ENCODE measurements at places on chromosomes 5 and 9.

DNA sequence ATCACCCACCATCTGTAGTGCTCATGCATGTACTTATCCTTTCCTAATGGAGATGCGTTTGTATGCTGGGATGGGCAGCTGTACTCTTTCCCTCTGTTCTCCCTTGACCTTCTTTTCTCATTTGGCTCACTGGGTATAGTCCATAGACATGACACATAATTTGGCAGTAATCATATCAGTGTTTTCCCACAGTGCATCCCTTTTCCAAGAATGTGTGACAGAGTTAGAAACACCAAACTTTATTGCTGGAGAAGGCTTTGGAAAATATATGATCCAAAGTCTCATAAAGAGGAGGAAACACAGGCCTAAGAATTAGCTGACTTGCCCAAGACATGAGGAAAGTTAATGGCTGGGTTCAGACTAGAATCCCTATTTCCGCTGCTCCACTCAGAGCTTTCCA lies 1233.4 kb upstream of the DMAC1 start:
- DNase-seq = no peak

DNA sequence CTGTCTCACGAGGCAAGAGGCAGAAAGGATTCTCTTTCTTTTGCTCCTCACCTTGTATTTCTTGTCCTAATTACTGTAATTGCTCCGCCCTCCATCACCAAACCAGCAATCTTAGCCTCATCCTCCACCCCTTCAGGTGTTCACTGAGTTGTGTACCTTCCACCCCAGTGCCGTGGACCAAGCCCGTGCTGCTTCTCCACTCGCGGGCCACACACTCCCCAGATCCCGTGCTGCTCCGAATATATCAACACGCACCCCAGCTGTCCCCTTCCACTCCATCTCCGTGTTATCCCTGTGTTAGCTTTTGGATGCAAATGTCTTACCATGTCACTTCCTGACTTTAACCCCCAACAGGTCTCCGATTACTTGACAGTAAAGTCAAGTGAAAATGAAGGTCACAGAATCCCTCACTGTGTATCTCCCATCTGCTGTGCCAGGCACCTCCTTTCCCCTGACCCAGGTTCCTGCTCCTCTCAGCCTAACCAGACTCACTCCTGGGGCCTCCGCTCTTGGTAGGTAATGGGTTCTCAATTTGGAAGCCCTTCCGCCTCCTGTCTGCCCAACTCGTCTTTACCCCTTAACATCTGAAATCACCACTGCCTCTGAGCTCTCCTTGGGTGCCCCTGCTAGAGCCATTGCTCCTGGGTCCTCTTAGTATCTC lies 320.2 kb downstream of the MED10 start:
- no peak for DNase-seq

GRCh38 chr9:130927995-130928900 lies 10.8 kb downstream of the FIBCD1 start:
- no peak for DNase-seq

GRCh38 chr9:4686112-4686511 lies 6.7 kb downstream of the CDC37L1 start:
- no peak for DNase-seq

GRCh38 chr5:117039035-117039434 lies 464.4 kb upstream of the SEMA6A start:
- DNase-seq = no peak

DNA sequence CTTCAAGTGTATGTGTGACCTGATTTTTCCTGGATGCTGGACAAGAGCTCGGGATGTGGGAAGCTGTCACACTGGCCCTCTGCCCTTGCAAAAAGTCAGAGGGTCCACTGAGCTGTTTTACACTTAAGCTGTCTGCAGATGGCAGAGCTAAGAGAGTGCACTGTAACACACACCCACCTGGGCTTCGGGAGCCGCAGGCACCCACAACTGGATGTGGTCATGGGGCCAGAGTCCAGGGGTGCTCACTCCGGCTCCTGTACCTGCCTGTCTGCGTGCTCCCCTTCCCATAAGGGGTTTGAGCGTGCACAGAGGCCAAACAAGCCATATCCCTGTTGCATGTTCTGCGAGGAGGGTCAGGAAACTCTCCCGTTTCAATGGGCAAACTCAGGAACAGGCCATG lies 82.5 kb downstream of the LRRC70 start:
- DNase-seq = no peak

- DNase-seq = no peak
These were observed 581.8 kb downstream of the ACTL7B start for GRCh38 chr9:108273988-108274387.

DNA sequence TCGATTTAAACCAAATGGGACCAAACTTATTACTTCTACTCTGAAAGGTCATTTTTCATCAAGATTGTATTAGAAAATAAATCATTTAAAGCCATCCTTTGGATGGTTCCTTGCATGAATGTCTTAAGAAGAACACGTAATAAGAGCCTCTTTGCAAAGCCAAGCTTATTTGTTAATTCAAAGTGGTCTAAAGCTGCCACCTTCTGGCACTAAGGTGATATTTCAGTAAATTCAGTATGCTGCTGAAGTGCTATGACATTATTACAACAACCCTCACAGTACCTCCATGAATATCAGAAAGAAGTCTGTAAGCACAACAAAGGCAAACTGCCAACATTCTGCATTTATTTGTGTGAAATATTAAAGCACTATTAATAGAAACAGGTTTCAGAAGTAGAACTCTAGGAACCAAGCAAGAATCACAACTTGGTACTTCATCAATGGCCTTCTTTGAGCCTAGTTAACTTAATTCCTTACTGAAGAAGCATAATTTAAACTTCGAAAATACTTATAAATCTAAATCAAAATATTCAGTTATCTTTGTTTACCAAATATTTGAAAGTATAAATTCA lies 53.1 kb upstream of the TYRP1 start:
- DNase-seq = no peak

DNA sequence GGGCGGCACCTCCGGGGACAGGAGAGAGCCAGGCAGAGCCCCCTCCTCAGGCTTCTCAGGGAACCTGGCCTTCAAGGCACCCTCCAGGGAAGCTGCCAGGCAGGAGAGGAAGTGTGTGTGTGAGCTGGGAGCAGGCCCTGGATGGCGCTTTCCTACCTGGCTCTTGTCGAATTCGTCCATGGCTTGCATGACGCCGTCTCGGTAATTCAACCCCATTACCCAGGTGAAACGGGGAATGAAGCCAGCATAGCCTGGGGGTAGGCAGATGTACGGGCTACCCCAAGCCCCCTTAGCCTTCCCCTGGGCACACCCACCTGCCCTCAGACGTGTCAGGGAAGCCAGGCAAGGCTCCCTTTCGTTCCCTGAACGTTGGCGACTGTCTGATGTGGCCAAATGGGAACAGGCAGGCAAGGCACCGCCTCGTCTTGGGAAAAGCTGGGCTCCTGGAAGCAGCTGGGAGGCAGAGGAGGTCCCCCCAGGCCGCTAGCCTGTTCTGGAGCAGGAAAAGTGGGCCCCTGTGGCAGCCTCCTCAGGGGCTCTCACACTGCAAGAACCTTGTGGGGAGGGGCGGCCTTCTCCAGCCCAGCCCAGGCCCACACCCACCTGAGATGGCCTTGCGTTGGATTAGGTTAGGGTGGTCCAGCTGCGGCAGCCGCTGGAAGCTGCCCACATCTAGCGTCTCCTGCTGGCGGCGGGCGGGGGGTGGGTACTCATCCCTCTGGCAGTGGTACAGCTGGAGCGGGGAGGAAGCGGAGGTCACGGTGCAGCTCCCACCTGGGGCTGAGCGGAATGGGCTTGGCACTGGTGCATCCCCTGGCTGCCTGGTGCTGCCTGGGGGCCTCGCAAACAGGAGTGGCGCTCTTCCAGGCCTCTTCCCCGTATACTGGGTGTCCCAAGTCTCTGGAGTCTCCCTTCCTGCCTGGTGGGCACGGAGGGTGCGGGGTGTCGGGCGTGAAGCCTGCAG lies 3.7 kb downstream of the TUBB4B start:
- no peak for DNase-seq

DNA sequence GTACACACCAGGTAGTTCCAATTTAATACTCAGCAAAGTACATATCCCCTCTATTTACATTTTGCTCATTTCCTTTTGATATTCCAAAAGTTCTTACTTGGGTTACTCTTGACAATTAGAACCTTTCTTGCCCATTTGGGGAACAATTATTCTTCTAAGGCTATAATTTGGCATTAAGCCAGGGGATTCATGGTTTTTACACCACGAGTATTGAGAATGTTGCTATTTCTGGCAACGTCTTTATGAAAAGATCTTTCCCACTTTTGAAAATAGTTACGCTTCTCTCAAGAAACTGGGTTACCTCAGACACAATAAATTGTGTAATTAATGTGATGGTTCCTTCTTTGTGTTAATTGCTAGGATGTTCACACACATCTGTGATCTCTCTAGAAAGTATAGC lies 11.5 kb upstream of the CAAP1 start:
- no peak for DNase-seq

- DNase-seq = no peak
These were observed 54.0 kb downstream of the BOD1 start for GRCh38 chr5:173562451-173562850.

- no peak for DNase-seq
These were observed 9.0 kb upstream of the RAD23B start for GRCh38 chr9:107274096-107274495.

- no peak for DNase-seq
These were observed 1.8 kb downstream of the HNRNPH1 start for GRCh38 chr5:179621551-179622214.
